NCI-H146 (cell line): ENCODE measurements at places on chromosomes 16 and 17.

GRCh38 chr17:3636908-3637373, 381 bp downstream of the CTNS start:
- DNase-seq = peak; percentile 11

GRCh38 chr16:26051063-26051462, 359.3 kb downstream of the HS3ST4 start:
- DNase-seq = no peak

- peak; percentile 11 for DNase-seq
Measured at GRCh38 chr16:75105306-75106061, 11.1 kb downstream of the LDHD start.

- DNase-seq = no peak
Measured at GRCh38 chr16:10876799-10877341, at the start of gene CIITA. TSS of gene CIITA (plus strand) at chr16:10877202. CDS start at chr16:10877331, 129 bp downstream.

- peak; percentile 24 for DNase-seq
Measured at GRCh38 chr17:28811651-28812090, 30.9 kb downstream of the FAM222B start.

DNA sequence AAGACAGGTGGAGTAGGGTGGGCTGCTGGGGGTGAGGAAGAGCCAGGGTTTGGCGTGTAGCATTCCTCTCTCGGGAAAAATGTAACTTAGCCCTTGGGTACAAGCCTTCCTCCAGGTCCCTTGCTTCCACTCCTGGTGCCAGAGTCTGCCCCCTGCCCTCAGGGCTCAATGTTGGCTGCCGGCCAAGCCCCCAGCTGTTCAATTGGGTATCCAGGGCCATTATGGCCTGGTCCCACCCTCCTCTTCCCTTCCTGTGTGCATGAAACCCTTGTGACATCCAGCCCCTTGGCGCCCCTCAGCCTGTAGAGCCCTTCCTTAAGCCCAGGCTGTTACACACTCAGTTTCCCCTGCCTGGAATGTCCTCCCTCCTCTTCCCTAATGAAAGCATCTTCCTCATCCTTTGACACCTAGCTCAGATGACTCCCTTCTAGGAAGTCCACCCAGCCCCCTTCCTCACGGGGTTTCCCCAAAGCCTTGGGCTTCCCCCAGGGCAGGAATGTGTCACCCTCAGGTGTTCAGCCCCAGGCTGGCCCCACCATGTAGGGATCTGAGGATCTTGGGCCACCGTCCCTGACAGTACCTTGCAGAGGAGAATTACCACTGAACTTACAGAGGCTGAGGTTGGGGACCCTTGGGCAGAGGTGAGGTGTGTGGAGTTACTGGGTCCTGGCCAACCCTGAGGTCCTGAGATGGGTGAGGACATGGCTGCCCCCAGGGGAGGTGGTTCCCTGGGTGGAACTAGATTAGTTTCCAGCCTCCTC, 30.0 kb downstream of the B9D1 start:
- no peak for DNase-seq

DNA sequence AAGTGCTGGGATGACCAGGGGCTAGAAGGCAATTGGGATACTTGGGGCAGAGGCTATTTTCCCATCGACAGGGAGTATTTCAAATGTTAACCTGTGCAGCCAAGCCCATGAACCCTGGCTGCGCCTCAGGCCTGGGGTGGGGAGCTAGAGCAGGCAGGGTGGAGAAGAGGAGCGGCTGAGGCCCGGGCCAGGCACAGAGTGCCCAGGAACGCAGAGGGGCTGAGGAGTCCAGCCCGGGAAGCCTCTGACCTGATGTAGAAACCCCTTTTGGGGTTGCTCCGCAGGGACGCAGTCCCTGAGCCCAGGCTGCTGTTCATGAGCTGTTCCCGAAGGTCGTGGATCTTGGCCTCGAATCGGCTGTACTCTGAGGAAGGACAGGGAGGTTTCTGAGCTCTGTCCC, 16.8 kb upstream of the ASGR1 start:
- DNase-seq = no peak

DNA sequence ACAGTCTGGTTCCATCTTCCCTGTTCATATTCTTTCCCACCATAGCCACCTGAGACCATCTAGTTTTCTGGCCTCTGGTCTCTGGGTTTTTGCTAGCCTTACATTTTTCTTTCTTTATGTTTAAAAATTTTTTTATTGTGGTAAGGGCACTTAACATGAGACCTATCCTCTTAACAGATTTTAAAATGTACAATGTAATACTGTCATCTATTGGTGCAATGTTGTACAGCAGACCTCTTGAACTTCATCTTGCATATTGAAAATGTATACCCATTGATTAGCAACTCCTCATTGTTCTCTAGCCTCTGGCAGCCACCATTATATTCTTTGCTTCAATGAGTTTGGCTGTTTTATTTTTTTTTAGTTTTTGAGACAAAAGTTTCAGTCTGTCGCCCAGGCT, 39.2 kb downstream of the ITGAM start:
- DNase-seq = no peak

- DNase-seq = peak; percentile 90
Measured at GRCh38 chr16:58025351-58026138, at the start of gene MMP15. TSS of gene MMP15 (plus strand) at chr16:58025754. CDS start at chr16:58026351, 597 bp downstream.

DNA sequence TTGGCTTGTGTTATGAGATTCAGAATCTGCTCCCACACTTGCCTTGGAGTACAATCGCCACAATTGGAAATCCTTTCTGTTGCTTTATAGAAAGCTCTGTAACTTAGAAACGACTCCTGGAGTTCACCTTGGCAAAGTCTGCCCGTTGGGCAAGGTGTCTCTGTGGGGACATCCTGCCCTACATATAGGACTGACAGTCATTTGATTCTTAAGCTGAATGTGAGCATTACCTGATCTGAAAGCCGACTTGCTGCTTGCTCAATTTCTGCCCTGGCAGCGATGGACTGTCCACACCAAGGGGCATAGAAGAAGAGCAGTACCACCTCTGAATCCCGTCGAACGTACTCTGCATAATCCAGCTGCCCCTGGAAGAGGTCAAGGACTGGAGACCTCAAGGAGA, 6.9 kb downstream of the TXNDC11 start:
- DNase-seq = no peak

DNA sequence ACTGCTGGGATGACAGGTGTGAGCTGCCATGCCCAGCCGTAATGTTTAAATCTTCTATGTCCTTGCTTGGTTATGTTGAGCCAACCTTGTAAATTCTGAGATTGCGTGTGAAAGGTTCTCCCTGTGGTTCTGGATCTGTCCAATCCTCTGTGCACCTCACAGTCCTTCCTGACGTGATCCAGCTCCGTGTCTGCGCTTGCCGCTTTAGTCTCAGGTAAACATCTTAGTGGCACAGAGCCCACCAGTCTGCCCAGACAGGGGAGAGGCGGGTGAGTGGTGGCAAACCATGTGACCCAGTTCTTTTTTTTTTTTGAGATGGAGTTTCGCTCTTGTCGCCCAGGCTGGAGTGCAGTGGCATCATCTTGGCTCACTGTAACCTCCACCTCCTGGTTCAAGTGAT, 13.9 kb downstream of the SLC25A10 start:
- DNase-seq = no peak

DNA sequence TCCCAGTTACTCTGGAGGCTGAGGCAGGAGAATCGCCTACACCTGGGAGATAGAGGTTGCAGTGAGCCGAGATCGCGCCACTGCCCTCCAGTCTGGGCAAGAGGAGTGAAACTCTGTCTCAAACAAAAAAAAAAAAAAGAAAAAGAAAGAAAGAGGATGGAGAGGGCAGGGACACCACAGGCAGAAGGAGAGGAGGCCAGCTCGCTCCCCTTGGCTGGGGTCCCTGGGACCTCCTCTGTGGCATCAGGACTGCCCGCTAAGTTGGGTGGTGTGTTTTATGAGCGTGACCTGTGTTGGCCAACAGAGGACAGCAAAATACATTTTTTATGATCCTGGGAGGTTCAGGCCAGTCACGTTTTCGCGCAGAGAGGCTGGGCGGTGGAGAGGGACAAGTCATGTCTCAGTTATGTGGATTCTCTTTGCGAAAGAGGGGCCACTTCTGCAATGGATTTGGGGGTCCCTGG, 229.6 kb downstream of the MRTFB start:
- peak; percentile 80 for DNase-seq

GRCh38 chr17:48228720-48229119, 121.2 kb downstream of the SNX11 start:
- peak; percentile 33 for DNase-seq

DNA sequence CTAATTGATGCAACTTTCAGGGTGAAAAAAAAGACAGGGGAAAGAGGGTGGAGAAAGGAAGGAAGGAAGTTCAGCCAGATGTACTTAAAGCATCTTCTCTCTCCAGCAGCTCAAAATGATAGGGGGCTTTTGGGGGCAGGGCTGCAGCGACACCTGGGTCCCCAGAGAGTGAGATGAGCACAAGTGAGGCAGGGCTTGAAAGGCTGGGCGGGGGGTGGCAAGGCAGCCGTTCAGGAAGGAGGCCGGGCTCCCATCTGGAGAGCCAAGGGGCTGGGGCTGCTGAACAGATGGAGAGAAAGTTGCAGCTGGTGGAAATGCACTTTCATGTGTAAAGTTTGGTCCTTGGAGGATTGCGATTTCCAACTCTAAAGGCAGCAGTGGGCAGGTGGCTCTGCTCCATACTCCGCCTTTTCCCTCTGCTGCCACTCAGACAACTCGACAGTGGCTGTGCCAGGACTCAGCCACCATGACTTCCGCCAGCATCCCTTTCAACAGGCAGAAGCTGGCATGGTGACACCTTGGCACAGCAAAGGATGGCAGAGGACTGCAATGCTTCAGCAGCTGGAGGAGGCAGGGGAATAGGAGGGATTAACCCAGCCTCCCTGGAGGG, 7.7 kb downstream of the SLC35B1 start:
- no peak for DNase-seq

DNA sequence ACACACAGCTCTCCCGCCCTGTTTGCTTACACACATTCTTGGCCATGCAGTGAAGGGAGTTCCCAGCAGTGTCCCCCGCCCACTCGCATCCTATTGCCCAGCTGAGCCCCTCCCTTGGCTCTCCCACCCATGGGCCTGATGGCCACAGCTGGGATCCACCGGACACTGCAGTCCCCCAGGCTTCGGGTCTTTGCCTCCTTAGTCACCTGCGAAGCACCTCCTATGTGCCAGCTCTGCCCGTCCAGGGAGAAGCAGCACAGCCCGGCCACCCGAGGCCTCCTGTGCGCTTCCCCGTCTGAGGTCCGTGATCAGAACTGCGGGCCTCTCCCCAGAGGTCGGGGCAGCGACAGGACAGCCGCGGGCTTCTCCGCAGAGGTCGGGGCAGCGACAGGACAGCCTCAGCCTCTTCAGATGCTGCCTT, 136.9 kb downstream of the BANP start:
- no peak for DNase-seq

DNA sequence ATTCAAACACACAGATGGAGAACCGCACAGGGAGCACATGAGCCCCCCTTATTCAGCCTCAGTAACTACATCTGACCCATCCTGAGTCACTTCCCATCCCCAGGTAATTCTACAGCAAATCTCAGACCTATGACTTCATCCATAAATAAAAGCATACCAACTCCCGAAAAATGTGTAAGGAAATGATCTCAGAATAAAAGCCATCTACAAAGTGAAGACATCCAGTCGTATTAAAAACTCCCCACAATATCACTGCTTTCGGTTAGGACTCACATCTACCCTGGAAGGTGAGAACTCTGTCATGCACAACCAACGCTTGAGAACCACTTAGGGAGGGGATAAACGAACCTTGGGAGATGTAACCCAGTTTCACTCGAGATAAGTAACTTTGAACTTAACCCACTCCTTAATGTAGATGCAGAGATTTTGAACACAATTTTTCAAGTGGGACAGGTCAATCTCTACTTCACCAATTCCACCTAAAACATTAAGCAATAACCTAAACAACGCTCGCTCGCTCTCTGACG, 1.3 kb downstream of the USP36 start:
- no peak for DNase-seq

DNA sequence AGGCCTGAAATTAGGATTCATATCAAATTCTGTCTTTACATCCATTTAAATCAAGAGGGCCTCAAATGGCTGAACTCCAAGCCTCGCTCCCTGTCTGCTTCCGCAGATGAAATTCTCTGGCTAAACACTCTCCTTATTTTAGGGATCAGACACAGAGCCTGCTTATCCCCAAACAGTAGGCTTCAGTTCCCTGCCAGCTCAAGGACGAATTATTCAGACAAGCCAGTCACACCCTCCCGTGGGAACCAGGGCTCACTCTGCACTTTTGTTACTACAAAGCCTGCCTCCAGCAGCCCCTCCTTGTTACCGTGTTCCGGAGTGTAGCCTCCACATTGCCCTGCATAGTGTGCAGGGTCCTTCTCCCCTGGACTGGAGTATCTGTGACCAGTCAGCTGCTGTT, 46.6 kb upstream of the LCMT1 start:
- DNase-seq = no peak

DNA sequence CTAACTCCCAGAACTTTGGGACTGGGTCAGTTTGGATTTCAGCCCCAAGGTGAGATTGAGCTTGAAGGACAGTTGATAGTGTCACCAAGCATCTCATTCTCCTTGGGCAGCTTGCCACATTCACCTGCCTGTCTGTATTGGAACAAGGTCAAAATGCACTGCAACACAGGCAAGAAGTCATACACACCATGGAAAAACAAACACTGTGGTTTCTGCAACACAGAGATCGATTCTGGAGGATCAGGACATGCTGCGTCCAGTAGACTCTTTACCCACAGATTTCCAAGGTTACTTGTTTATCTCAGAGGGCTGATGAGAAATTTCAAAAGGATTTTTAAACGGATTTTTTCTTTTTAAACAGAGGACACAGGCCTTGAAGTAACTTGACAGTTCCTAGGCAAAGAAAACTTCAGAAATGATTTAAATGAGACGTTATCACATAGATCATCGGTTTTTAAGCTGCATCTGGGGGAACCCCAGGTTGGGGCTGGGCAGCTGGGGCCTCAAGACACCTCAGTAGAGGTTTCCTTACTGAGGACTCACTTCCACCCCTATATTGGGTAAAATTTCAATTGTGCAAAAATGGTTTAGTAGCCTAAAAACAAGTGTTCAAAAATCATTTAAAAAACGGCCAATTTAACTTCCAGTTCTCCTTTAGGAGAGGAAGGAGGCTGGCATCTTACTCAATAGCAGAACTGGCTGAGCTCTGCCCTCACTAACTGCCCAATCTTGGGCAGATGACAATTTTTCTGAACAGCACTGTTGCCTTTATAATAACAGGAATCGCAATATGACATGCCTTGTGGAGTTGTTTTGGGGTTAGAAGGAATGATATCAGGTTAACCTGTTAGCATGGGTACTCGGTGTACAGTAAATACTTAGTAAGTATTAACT, 299.3 kb downstream of the XYLT1 start:
- DNase-seq = no peak

DNA sequence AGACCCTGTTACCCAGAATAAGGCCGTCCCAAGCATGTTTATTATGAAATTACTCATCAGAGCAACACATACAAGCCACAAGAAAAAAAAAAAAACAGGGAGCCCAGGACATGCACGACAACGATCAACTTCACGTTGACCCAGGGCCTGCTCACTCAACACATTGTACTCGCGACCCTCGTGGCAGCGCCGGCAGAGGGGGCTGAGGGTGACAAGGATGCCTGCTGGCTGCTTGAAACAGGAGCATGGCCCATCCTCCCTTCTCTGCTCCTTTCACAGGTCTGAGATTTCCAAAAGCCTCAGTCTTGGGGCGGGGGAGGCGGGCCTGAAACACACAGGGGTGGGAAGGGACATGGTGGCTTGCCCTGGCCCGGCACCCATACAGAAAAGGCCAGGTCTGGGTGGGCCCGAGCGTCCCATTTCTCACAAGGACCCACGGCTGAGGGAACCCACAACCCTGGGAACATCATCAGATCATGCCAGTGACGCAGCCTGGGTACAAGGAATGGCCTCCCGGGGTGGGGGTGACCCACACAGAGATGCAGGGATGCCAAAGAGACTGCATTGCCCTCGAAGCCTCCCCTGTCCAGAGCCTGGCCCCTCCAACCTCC, 21.1 kb upstream of the C16orf95 start:
- DNase-seq = no peak
